ENCODE measurements at places on chromosomes 7 and 10.

DNA sequence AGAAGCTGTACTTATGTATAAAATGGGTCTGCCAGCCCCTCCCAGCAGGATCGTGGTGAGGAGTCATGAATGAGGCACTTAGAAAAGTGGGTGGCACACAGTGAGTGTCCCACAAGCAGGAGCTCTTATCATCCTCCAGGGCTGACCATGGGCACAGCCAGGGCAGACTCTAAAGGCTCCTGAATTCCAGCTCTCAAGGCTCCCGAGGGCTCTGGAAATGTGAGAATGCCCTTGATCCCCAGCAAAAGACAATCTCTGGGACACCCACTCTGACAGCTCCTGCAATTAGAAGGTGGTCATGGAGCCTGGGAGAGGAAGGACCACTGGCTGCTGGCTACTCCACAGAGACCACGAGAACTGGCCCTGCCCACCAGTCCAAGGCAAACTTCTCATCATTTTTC lies 1.6 kb downstream of the VSTM4 start:
- DNase-seq, result no peak

DNA sequence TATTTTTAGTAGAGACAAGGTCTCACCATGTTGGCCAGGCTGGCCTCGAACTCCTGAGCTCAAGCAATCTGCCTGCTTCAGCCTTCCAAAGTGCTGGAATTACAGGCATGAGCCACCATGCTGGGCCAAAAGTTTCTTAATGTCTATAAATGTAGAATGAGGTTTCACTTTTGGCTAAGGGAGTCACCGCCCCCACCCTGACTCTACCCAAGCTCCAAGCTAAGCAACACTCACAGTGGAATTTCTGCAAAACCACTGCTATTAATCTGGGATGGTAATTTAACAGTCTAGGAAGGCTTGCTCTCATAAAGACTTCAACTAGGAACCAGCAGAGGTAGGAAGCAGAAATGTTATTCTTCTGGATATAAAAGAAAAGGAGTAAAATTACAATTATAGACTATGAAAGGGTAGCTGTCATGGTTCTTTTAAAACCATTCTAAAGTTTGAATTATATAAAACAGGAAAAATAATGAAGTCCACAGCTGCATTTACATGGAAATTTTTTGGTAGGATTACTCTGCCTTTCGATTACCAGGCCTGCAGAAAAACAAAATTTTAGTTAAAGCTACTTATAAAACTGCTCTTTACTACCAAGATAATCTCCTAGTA lies 211.6 kb downstream of the SFMBT2 start:
- DNase-seq, result no peak

DNA sequence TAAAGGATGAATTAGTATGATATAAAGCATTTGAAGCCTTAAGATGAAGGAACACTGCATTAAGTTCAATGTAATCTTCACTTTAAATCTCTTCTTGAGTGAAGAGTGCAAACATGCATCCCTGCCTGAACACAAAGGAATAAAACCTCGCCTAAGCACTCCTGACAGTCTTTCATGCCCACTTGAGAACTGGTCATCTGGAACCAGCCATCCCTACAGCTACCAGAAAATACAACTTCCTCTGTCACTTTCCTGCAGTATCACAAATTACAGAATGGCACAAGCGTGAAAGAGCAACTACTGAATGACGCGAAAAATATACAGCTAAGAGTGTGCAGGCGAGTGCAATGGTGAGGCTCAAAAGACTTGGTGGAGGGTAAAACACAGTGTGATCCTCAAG lies 1079.9 kb downstream of the CNTNAP2 start:
- DNase-seq, result no peak

DNA sequence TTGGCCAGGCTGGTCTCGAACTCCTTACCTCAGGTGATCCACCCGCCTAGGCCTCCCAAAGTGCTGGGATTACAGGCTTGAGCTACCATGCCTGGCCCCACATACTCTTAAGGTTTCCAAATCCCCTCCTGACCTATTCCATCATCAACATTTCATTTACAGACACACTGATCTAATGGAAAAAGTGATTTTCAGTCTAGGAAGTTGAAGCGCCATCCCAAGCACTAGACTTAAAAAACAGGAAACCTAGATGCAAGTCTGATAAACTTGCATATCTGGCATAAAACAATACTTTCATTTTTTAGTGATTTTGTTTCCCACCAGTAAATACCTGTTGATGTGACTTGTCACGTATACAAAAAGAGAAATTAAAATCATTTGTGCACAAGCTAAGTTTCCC lies 44.0 kb downstream of the DNMBP start:
- DNase-seq, result no peak

GRCh38 chr7:46764100-46764936 lies 817.6 kb downstream of the TNS3 start:
- no peak for DNase-seq

DNA sequence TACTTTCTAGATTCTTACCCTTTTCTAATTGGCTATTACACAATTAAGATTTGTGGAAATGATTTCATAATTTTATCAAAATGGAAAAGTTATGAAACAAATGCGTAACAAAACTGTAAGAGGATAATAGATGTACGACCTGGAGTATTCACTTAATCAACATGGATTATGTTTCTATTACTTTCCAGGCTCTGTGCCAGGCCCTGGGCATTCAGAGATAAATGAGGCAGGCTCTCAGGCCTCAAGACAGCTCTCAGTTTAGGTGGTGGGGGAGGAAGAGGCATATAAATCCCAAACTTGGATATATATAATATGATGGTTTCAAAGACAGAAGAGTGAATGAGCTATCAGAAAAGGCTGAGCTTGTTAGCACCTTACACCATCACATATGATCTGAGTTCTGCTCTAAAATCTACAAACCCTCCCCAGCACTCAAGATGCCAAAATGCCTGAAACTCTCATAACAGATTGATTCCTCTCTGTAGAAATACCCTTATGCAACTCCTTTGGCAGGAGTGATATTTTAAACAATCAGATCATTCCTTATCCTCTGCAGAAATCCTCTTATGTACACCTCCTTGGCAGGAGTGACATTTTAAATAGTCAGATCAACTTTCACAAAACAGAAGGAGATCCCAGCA lies 42.5 kb downstream of the ACBD5 start:
- no peak for DNase-seq

- no peak for DNase-seq
Observed at GRCh38 chr7:74289659-74290552, 699 bp downstream of the CLIP2 start.
